ENCODE measurements at places on chromosomes 7 and 10.
A peak's percentile ranks its signal among the peaks of the same experiment; 100 is the strongest.

GRCh38 chr10:10911471-10911921 is 106.2 kb upstream of the CELF2 start:
- no peak for DNase-seq

DNA sequence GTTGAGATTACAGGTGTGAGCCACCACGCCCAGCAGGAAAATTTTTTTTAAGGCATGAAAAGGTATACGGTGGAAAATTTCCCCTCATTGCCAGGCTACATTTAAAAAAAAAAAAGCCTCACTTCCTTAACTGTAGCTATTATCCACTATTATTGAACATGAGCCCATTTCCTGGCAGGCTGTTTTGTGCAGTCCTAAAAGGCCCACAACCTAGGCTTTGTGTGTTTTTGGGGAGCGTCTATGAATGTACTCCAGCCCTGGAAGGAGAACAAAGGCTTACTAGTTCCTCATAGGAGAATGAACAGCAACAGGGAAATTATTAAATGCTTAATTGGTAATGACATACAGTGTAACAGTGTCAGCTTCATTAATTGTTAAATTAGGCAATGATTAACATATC is 111.0 kb downstream of the ABLIM1 start:
- DNase-seq, result no peak

GRCh38 chr7:3942816-3943745 is 642.0 kb downstream of the SDK1 start:
- no peak for DNase-seq

DNA sequence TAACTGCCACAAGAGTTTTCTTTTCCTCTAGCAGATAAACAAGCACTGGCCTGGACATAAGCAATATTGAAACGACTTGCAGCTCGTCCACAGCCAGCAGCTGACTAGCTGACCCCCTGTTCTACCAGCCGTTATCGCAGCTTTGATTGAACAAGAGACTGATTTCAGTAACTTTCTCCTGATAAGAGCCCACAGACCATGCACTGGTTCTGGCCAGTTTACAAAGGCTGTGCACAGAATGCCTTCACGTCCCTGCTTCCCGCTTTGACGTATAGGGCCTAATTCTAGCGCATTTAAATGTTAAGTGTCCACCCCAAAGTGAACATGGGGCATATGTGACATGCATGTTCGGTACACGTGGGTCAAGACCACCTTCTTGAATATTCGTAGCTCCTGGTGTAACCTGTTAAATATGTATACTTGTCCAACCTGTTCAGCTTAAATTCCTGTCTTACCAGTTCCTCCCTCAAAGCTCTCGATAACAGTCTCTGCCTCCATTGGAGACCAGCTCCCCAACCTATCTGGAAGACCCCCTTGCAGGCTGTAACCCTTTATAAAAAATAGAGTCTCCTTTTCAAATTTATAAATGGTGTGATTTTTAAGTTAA is 69.2 kb downstream of the LYZL1 start:
- DNase-seq, result no peak

DNA sequence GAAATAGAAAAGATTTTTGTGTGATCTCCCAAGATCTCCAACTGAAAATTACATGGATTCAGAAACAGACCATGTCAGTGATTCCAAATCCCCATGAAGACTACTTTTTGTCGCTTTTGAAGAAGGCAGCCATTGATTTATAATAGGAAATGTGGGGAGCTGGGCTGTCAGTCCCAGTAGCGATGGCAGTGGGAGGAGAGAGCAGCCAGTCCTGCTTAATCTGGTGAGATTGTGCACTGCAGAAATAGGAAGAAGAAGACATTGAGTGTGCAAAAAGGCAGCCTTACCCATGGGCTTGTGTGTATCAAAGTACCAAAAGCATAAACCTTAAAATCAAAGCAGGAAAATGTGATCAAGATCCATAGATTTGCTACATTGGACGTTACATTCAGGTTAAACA is 4.8 kb downstream of the ADRB1 start:
- no peak for DNase-seq

- DNase-seq, result no peak
Observed at GRCh38 chr7:151873402-151873965, 3.4 kb downstream of the PRKAG2 start.

GRCh38 chr7:149803551-149804074 is 30.2 kb upstream of the ZNF467 start:
- no peak for DNase-seq

DNA sequence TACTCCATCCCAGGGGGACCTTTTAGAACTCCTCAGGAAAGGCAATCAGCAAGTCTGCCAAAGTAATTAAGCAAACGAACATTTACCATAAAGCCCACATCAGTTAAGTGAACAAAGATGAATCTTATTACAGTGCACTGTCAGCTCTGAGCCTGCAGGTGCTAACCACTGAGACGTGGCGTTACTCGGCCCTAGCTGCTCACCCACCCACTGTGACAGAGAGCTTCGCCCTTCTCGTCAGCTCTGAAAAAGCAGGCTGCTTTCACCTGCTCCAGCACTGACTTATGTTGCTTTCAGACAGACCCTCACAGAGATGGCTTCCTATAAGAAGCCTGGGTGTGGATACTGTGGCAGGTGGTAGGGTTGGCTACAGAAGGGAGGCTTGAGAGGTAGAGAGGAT is 57.7 kb upstream of the KCNIP2 start:
- no peak for DNase-seq

GRCh38 chr10:64505501-64505900 is 984.3 kb downstream of the REEP3 start:
- no peak for DNase-seq

GRCh38 chr10:115674496-115674895 is 581.3 kb downstream of the ATRNL1 start:
- no peak for DNase-seq

DNA sequence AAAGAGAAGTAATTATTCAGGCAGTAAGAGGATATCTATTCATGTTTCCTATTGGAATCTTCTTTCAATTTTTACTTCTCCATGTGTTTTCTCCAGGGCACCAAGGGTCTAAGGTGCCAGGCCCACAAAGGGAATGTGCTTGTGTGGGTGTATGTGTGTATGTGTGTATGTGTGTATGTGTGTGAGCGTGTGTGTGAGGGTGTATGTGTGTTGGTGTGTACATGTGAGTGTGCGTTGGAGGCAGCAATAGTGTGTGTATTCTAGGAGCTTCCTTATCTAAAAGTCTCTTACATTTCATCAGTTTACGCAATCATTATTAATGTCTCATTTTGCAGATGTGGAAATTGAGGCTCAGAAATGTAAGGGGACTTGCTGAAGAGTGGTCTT is 28.3 kb downstream of the RAMP3 start:
- no peak for DNase-seq

GRCh38 chr10:77635402-77636227 is 2.0 kb downstream of the KCNMA1 start:
- no peak for DNase-seq

- DNase-seq, result no peak
Observed at GRCh38 chr7:21076054-21076453, 289.4 kb upstream of the SP8 start.

DNA sequence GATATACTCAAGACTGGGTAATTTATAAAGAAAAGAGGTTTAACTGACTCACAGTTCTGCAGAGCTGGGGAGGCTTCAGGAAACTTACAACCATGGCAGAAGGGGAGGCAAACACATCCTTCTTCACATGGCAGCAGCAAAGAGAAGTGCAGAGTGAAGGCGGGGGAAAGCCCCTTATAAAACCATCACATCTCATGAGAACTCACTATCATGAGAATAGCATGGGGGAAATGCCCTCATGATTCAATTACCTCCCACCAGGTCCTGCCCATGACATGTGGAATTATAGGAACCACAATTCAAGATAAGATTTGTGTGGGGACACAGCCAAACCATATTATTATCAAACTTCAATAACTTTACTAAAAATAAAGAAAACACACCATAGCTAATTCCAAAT is 30.4 kb upstream of the JAZF1 start:
- DNase-seq, result no peak

DNA sequence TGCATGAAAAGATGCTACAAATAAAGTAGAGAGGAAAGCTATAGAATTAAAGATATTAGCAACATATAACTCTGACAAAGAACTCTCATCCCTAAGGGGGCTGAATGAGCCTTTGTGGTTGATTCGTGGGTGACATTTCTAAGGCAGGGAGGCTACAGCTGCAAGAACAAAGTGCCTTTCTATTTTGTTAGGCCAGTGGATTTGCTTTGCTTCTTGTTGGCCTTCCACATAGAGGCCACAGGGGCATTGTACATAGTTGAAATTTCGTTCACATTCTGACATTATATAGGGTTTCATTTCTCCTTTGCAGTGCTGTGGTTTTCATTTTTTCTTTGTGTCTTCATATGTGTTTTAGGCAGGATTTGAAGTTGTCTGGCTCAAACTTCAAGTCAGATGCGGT is 819.2 kb upstream of the C7orf33 start:
- DNase-seq, result no peak

- no peak for DNase-seq
Observed at GRCh38 chr10:93464776-93465388, 17.3 kb downstream of the MYOF start.

DNA sequence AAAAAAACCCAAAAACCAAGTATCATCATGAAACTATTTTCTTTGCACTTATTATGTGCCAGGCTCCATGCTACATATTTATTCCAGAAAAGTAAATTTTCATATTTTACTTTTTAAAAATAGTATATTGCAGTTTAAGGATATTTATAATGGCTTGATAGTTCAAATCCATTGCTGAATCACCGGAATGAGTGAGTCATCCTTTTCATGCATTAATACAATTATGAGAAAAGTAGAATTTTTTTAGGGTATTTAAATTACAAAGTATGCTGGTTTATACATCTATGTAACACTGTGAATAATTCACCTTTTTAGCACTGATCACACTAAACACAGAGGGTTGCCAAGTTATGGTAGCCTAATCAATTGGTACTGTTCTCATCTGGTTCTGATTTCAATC is 54.3 kb downstream of the SLC16A9 start:
- DNase-seq, result no peak

- no peak for DNase-seq
Observed at GRCh38 chr7:47092336-47092735, 489.6 kb downstream of the TNS3 start.

- DNase-seq, result no peak
Observed at GRCh38 chr7:18330548-18330947, 165.0 kb upstream of the HDAC9 start.

- DNase-seq, result no peak
Observed at GRCh38 chr10:6213908-6214307, 11.2 kb downstream of the PFKFB3 start.

DNA sequence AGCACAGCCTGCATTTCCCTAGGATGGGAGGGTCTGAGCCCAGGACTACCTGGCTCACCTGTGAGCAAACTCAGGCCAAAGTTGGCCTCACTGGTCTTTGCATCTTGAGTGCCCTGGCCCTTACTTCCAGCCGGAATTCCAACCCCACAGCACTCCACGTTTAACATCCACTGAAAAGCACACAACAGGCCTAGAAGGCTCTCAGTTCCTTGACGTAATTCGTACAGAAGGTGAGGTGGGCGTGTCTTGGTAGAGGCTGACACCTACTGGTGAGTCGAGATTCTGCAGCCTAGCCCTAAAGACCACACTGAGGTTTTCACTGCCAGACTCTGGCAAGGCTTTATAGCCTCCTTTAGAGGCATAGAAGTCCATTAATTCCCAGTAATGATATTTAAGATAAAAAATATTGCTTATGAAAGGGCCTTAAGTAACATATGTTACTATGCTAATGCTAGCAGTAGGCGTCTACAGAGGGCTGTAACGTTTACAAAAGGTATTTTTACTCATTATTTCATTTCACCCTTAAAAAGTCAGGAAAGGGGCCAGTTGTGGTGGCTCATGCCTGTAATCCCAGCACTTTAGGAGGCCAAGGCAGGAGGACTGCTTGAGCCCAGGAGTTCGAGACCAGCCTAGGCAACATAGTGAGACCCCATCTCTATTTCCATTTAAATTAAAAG is 95.8 kb downstream of the HIP1 start:
- DNase-seq, result peak; percentile 29

- no peak for DNase-seq
Observed at GRCh38 chr10:6386960-6387359, 184.2 kb downstream of the PFKFB3 start.

DNA sequence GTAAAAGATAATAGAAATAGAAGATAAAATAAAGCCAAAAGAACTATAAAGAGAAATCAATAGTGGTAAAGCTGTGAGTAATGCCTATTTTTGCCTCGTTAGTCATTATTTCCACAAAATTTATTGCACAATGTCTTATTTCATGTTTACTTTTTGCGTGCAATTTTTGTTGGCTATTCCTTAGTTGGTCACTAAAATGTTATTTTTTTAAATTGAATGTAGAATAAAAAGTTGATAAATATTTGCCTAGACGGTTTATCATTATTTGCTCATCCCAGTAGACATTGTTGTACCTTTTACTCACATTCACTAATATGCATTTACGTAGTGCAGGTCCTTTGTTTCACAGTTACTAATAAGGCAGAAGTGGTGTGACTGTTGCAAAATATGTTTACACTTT is 227.8 kb upstream of the BMPER start:
- DNase-seq, result no peak

GRCh38 chr7:8325067-8325466 is 63.1 kb upstream of the ICA1 start:
- DNase-seq, result no peak

DNA sequence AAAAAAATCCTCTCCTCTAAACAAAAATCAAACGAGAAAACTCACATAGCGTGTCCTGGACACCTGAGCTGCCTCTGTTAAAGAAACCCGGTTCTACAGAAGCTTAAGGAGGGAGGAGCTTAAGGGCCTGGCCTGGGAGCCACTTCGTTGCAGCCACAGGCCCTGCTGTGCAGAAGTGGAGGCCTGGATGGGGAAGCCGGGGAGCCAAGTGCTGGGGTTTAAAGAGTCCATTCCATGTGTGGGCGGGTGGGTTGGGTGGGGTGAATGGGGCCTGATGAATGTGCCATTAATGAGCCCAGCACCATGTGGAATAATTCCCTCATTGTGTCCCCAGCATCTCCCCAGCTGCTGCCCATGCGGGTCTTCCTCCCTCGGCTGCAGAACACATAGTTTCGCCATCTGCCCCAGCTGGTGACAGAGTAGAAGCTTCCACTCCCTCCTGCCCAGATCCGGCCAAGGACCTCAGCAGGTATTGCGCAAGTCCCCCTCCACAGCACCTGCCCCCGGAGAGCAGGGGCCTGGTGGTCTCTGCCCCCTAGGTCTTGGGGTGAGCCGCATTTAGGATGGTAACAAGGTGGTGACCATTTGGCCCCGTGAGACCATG is 127.8 kb upstream of the BTBD16 start:
- no peak for DNase-seq

- DNase-seq, result no peak
Observed at GRCh38 chr7:77370606-77371005, 45.5 kb downstream of the GSAP start.

GRCh38 chr7:94352887-94353286 is 41.8 kb upstream of the COL1A2 start:
- DNase-seq, result no peak

DNA sequence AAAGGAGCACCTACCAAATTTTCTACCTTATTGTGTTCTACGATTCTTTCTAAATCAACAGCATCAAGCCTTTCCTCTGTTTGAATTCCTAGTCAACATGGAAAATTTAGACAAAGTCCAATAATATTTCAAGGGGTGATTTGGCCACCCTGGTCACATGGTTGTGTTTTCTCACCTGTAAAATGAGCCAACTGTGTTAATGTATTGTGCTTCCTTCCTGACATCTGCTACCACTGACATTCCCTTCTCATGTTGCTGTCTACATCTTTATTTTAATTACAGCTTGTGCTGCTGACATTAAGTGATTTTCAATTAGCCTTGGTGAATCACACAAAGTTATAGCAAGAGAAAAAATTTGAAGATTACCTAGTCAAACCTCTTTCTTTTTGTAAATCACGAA is 83.0 kb upstream of the NPSR1 start:
- DNase-seq, result no peak
